Activated T-helper 1 cell treated with anti-CD3 and anti-CD28 coated beads, Interleukin-12 subunit alpha, Interleukin-12 subunit beta, Interleukin-2, Interleukin-4 antibody, amounts not matched to agents 30 ng/mL and 10 ng/mL and 1 ng/mL, durations not matched to agents 14 hours and 24 hours and 36 hours (primary cell): ENCODE measurements at places on chromosomes 1 and 21.

DNA sequence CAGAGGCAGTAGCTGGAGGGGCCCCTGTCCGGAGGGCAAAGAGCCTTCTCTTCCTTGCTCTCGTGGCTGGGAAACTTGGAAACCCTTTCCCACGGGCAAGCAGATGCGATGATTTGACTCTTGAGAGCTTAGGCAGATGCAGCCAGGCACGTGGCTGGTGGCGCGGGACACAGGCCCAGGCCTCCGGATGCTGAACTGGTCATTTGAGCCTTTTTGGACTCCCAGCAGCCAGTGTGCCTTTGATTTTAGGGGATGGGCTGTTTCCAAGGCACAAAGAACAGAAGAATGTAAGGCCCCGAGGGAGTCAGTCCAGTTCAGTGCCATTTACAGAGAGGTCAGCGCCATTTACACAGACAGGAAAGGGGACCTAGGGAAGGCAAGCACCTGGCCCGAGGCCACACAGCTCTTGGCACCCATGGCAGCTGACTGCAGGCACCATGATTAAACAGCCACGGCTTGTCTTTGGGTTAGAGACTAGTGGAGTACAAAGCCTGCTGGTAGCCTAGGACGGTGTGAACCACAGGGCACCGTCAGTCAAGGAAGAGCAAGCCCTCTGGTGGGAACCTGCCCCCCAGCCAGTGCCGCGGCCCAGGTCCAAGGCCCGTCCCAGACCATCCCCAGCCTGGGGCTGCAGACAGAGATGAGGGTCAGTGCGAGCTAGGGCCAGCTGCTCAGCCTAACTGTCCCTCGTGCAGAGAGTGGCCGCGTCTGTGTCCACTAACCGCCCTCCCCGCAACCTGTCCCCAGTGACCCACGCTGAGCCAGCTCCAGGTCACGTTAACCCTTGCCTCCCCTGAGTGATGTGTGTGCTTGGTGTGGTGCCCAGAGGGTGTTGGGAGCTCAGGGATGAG, 20.4 kb upstream of the CCDC27 start:
- DNase-seq: no peak

GRCh38 chr1:19704247-19705113, 39.8 kb downstream of the HTR6 start:
- DNase-seq: no peak

- DNase-seq: no peak
These were observed 10.4 kb downstream of the NR5A2 start for GRCh38 chr1:200037904-200038303.

DNA sequence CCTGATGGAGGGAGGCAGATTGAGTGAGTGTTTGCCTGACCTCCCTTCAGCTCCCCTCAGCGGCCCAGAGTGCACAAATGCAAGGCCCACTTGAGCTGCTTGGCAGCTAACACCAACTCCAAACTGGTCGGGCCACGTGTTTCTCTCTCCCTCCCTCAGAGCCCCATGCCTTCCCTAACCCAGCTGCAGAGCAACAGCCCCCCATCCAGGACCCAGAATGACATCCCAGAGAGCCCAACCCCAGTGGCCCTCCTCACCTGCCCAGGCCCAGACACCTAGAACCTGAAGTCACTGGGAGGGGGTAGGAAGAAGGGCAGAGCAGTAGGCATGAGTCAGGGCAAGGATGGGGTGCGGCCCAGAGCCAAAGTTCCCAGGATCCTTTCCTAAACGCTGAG, 789 bp upstream of the S100A14 start:
- DNase-seq: no peak

DNA sequence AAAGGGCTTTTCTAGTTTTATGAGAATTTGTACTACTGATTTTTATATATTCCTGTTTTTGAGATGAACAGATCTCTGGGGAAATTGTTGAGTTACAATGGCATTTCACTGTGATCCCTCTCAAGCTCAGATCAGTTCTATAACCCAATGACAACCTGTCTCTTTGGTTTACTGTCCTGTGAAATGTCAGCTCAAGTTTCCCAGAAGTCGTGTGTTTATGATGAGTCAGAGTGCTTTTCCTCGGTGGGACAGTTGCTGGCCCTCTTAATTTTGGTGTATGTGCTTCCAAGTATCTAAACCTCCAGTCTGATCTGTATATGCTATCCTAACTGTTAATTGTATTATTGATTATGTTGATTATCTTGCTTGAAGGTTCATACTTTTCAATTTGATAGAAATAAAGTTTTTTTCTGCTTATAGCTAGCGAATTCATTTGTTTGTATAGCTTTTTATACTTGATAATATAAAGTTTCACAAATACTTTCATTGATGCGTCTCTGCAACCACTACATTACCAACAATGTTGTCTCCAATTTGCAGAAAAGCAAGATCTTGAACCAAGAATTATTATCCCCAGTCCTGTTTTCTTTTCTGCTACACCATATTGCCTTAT, 77.5 kb upstream of the DNAJC6 start:
- DNase-seq: no peak
